Activated CD8-positive, alpha-beta T cell treated with anti-CD3 and anti-CD28 coated beads for 36 hours (primary cell): ENCODE measurements at places on chromosomes 6 and 20. TPM values are rescaled to one million over a fixed set of nuclear protein-coding genes. Genes with fewer than 3 reads are reported as not detected.
A peak's percentile ranks its signal among the peaks of the same experiment; 100 is the strongest.

GRCh38 chr6:156809034-156809433, 31.9 kb downstream of the ARID1B start:
- peaks cover 24% of the 10 kb centered on the region for H3K36me3 ChIP-seq
- H3K4me3 ChIP-seq = peak overlapping the region; percentile 3
- no peaks in the 10 kb centered on the region for H3K27me3 ChIP-seq
- peak overlapping the region; percentile 25 for H3K27ac ChIP-seq

- peaks cover 32% of the 10 kb centered on the region for H3K36me3 ChIP-seq
- no peak overlapping the region for H3K4me3 ChIP-seq
- H3K27ac ChIP-seq = no peak overlapping the region
- peak; percentile 2 for DNase-seq
- H3K27me3 ChIP-seq = no peaks in the 10 kb centered on the region
- peaks cover 11% of the 10 kb centered on the region for H3K4me1 ChIP-seq
Observed at GRCh38 chr20:63966172-63966943, 3.4 kb downstream of the ZNF512B start.

JARID2 gene
- 25.5 TPM for total RNA-seq

- no peak overlapping the region for H3K27ac ChIP-seq
- no peak for DNase-seq
- H3K4me3 ChIP-seq = no peak overlapping the region
- H3K4me1 ChIP-seq = no peaks in the 10 kb centered on the region
- H3K36me3 ChIP-seq = no peaks in the 10 kb centered on the region
Observed at GRCh38 chr6:35230950-35231349, 17.2 kb downstream of the SCUBE3 start.

GRCh38 chr6:73713426-73714147, 17.6 kb downstream of the CD109 start:
- peaks cover 1% of the 10 kb centered on the region for H3K27me3 ChIP-seq
- no peak for DNase-seq
- peaks cover 13% of the 10 kb centered on the region for H3K4me1 ChIP-seq
- no peak overlapping the region for H3K4me3 ChIP-seq

- peaks cover 86% of the 10 kb centered on the region for H3K4me1 ChIP-seq
- H3K27ac ChIP-seq = peak overlapping the region; percentile 56
- no peak for DNase-seq
- H3K36me3 ChIP-seq = no peaks in the 10 kb centered on the region
- H3K27me3 ChIP-seq = no peaks in the 10 kb centered on the region
Observed at GRCh38 chr6:15401120-15401519, 155.3 kb downstream of the JARID2 start.

DNA sequence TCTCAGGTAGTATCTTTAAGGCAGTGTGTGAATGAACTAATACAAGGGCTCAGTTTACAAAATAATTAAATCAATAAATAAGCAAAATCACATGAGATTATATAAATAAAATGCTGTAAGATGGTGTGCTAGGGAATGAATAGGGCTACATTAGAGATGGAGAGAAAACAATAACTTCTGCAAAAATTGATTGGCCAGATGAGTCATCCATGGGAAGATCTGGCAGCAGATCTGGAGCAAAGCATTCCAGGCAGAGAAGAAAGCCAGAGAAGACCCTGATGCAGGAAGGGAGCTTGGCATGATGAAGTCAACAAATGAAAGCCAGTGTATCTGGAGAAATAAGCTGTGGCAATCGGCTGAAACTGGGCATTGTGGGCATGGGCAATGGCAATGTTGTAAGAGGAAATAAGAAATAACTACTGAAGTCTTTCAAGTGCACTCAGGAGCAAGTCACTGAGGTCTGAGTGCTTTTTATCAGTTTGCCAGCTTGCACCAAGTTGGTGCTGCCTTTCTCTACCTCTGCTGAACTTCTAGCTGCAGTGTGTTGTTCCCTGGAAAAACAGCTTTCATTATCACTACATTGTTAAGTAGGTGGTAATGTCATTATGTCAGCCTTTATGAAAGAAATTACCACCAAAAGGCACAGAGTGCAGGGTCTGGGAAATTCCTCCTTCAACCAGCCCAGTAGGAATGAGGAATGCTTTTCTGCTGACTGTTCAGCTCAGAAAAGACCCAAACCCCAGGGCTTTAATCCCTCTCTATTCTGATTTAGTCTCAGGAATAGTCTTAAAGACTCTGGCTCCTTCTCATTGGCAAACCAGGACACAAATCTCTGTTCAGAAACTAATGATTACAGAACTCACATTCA, 231.6 kb downstream of the HTR1B start:
- H3K4me1 ChIP-seq = no peaks in the 10 kb centered on the region
- no peak overlapping the region for H3K27ac ChIP-seq
- no peaks in the 10 kb centered on the region for H3K36me3 ChIP-seq
- no peak overlapping the region for H3K4me3 ChIP-seq

- H3K36me3 ChIP-seq = peaks cover 36% of the 10 kb centered on the region
- H3K27ac ChIP-seq = no peak overlapping the region
- no peaks in the 10 kb centered on the region for H3K27me3 ChIP-seq
- no peak overlapping the region for H3K4me3 ChIP-seq
- DNase-seq = no peak
Observed at GRCh38 chr6:20599302-20600051, 65.2 kb downstream of the CDKAL1 start.

GSTA3 gene
- total RNA-seq = not detected

LZTS3 gene
- total RNA-seq = 1.3 TPM

DNA sequence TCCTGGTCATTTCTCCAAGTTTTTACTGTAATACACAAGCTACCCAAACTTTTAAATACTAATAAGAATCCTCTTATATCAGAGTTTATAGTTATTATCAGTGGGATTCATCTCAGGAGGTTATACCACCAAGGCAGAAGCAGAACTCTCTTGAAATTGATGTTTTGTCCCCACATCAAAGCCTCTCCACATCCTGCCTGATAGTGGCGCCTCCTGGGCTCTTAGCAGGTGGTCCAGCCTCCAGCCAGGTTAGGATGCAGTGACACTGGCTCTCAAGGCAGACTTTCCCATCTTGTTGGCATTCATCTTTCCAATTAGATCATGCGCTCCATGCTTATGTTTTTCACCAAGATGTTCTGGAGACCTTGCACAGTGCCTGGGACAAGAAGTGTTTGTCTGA, 81.8 kb upstream of the INSM1 start:
- H3K4me1 ChIP-seq = no peaks in the 10 kb centered on the region
- H3K27ac ChIP-seq = no peak overlapping the region
- no peaks in the 10 kb centered on the region for H3K36me3 ChIP-seq

DNA sequence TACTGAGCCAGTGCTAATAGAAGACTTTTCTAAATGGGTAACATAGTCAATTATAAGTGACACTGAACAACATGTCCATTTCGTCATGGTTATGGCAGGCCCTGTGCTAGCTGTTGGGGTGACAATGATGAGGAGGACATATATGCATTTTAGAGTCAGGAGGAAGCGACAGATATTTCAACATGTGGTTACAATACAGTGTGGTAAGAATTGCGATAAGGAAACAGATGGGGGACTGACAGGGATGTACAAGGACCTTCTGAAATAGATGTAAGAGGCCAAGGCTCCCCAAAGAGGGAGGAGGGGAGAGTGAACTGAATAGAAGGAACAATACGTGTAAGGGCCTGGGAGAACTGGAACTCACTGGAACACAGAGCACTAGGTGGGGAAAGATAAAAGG, 11.7 kb downstream of the MMP24 start:
- H3K4me1 ChIP-seq = no peaks in the 10 kb centered on the region
- H3K27me3 ChIP-seq = peaks cover 1% of the 10 kb centered on the region
- no peak for DNase-seq
- no peak overlapping the region for H3K4me3 ChIP-seq

SMLR1 gene
- total RNA-seq = not detected

- H3K27ac ChIP-seq = peak overlapping the region; percentile 97
- peak; percentile 87 for DNase-seq
- peaks cover 34% of the 10 kb centered on the region for H3K36me3 ChIP-seq
- peaks cover 33% of the 10 kb centered on the region for H3K4me1 ChIP-seq
- H3K4me3 ChIP-seq = peak overlapping the region; percentile 95
Observed at GRCh38 chr6:42929821-42930360, 611 bp downstream of the CNPY3 start.

GRCh38 chr6:143674483-143675381, 3.0 kb upstream of the PHACTR2 start:
- H3K4me1 ChIP-seq = peaks cover 12% of the 10 kb centered on the region
- no peak overlapping the region for H3K4me3 ChIP-seq
- H3K36me3 ChIP-seq = no peaks in the 10 kb centered on the region
- no peak overlapping the region for H3K27ac ChIP-seq
- DNase-seq = no peak

DNA sequence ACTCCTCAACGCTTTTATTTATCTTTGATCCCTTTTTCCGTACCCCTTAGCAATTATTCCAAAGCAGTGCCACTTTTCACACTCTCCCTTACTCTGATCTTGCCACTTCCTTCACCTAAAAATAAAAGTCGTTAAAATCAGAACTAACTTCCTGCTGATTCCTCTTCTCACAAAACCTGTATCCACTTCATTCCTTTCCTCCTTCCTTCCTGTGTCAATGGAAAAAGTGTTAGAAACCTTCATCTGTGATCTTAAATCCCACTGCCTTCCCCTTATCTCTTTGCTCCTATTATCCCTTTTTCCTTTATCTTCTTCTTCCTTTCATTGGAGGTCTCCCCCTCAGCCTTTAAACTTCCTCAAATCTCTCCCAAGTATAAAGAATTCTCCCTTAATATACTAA, 49.2 kb downstream of the GOPC start:
- no peak for DNase-seq
- peaks cover 34% of the 10 kb centered on the region for H3K4me1 ChIP-seq
- no peak overlapping the region for H3K27ac ChIP-seq
- H3K27me3 ChIP-seq = no peaks in the 10 kb centered on the region
- H3K36me3 ChIP-seq = no peaks in the 10 kb centered on the region

- no peak for DNase-seq
- H3K27me3 ChIP-seq = peaks cover 14% of the 10 kb centered on the region
- no peak overlapping the region for H3K4me3 ChIP-seq
- H3K4me1 ChIP-seq = no peaks in the 10 kb centered on the region
- H3K27ac ChIP-seq = no peak overlapping the region
Observed at GRCh38 chr6:160188773-160189172, 67.2 kb downstream of the SLC22A1 start.

CTAGE9 gene
- total RNA-seq = not detected

GGTLC1 gene
- not detected for total RNA-seq

- no peaks in the 10 kb centered on the region for H3K27me3 ChIP-seq
- no peaks in the 10 kb centered on the region for H3K36me3 ChIP-seq
- DNase-seq = no peak
- no peaks in the 10 kb centered on the region for H3K4me1 ChIP-seq
- H3K27ac ChIP-seq = no peak overlapping the region
Observed at GRCh38 chr6:43127877-43128276, 43.2 kb upstream of the SRF start.

GRCh38 chr6:87684895-87685654, 17.0 kb downstream of the AKIRIN2 start:
- peaks cover 70% of the 10 kb centered on the region for H3K4me1 ChIP-seq
- H3K27ac ChIP-seq = no peak overlapping the region
- H3K36me3 ChIP-seq = peaks cover 29% of the 10 kb centered on the region
- no peak overlapping the region for H3K4me3 ChIP-seq
- H3K27me3 ChIP-seq = no peaks in the 10 kb centered on the region

RSPH9 gene
- total RNA-seq = not detected

DNA sequence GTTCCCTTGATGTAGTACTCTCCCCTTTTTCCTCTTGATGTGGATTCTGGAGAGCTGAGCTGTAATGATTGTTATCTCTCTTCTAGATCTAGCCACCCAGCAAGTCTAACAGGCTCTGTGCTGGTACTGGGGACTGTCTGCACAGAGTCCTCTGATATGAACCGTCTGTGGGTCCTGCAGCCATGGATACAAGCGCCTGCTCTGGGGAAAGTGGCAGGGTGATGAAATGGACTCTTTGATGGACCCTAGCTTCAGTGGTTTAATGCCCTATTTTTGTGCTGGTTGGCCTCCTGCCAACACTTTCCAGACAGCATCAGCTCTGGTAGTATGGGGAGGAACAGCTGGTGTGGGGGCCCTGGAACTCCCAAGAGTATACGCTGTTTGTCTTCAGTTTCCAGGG, 216.3 kb downstream of the ADGRG6 start:
- no peak overlapping the region for H3K27ac ChIP-seq
- no peaks in the 10 kb centered on the region for H3K27me3 ChIP-seq
- H3K4me3 ChIP-seq = no peak overlapping the region
- H3K4me1 ChIP-seq = no peaks in the 10 kb centered on the region
- no peaks in the 10 kb centered on the region for H3K36me3 ChIP-seq

SRSF3 gene
- total RNA-seq = 404 TPM

DNA sequence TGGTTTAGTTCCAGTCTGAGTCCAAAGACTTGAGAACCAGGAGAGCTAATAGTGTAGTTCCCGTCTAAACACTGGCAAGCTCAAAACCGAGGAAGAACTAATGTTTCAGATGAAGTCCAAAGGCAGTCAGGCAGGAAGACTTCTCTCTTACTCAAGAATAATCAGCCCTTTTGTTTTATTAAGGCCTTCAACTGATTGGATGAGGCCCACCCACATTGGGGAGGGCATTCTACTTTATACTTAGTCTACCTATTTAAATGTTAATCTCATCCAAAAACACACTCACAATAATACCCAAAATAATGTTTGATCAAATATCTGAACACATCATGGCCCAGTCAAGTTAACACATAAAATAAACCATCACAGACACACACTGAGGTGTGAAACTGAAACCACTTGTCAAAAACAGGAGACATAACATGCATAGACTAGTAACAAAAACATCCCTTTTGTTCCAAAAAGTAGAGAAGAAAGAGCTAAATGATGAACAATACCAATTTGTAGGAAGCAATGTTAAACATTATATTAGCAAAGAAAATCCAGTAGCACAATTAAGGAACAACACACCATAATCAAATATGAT, 50.2 kb upstream of the SENP6 start:
- H3K27ac ChIP-seq = no peak overlapping the region
- H3K27me3 ChIP-seq = peaks cover 1% of the 10 kb centered on the region
- H3K36me3 ChIP-seq = no peaks in the 10 kb centered on the region
- H3K4me1 ChIP-seq = peaks cover 4% of the 10 kb centered on the region

DNA sequence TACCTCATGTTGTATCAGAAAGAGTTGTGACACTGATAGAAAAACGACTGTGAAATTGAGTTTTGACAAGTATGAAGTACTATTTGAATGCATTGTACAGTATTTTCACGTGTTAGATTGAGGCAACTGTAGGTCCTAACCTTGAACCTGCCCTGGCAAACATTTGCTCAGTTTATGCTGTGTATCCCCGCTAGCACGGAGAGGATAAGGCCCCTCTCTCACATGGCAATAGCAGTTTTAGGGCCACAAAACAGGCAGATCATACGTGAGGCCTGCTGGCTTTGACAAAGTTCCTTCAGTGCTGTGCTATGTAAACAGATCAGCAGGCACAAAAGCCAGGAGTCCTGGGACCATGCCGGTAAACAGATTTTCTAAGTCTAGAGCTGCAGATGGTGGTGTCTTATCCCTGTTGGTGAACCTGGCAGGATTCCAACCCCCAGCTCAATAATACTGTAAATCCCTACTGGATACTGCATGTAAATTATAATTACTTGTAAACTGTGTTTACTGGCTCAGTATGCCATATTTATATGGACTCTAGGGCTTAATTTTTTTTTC, 23.8 kb upstream of the FAM217A start:
- no peaks in the 10 kb centered on the region for H3K36me3 ChIP-seq
- DNase-seq = no peak

DNA sequence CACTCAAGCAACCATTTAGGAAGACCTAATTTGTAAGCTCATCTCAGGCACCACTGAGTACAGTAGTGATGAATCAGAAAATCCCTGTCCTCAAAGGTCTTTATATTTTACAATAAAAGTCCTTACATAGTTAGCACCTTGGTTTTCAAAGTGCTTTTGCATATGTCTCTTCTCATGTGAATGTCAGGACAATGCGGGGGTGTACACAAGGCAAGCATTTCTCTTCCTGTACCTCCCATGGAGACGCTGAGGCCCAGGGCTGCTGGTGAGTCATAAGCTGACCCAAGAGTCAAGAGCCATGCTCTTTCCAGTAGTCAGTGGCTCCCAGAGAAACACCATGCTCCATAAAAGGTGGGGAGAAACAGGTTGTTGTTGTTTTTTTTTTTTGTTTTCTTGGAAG, 174.0 kb downstream of the GJA10 start:
- H3K36me3 ChIP-seq = peaks cover 84% of the 10 kb centered on the region
- H3K27me3 ChIP-seq = no peaks in the 10 kb centered on the region
- peaks cover 89% of the 10 kb centered on the region for H3K4me1 ChIP-seq
